Testis (tissue), 5 donors: ENCODE measurements at places on chromosomes 2 and 18.

GRCh38 chr2:36570416-36570815, 27.6 kb downstream of the FEZ2 start:
- DNase-seq, result no peak

- DNase-seq, result no peak
Measured at GRCh38 chr2:200770847-200771246, 40.9 kb upstream of the BZW1 start.

DNA sequence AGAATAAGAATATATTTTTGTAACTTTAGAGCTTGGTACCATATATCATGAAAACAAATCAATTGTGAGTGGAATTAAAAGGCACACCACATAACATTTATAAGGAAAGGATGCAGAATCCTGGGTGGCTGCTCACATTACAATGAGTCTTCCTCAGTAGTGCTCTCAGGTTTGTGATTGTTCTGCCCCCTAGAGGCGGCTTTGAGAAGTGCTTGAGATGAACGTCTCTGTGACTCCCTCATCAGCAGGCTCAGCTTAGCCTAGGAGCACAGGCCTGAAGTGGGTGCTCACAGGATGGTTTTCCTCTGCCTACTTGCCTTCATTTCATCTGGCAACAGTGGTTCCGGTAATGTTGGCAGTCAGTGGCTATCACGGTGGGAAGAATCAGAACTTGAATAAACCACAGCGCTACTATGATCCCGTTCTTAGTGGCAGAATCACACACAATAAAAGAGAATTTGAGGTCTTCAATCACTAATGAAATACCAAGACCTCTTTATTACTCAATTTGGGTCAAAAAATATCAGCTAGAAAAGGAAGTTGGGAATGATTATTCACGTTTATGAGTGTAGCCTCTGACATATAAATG, 38.1 kb upstream of the B4GALT6 start:
- peak; percentile 92 for DNase-seq

- DNase-seq, result no peak
Measured at GRCh38 chr2:218043100-218043499, 26.0 kb upstream of the RUFY4 start.

DNA sequence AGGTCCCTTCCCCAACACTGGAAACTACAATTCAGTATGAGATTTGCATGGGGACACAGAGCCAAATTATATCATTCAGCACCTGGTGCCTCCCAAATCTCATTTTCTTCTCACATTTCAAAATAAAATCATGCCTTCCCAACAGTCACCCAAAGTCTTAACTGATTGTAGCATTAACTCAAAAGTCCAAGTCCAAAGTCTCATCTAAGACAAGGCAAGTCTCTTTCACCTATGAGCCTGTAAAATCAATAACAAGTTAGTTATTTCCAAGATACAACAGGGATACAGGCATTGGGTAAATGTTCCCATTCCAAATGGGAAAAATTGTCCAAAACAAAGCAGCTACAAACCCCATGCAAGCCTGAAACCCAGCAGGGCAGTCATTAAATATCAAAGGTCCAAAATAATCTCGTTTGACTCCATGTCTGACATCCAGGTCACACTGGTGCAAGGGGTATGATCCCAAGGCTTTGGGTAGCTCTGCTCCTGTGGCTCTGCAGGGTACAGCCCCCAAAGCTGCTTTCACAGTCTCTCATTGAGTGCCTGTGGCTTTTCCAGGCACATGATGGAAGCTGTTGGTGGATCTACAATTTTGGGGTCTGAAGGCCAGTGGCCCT, 1370.1 kb upstream of the DDX18 start:
- DNase-seq, result no peak

- DNase-seq, result no peak
Measured at GRCh38 chr18:58350526-58350925, 278.4 kb downstream of the ALPK2 start.

DNA sequence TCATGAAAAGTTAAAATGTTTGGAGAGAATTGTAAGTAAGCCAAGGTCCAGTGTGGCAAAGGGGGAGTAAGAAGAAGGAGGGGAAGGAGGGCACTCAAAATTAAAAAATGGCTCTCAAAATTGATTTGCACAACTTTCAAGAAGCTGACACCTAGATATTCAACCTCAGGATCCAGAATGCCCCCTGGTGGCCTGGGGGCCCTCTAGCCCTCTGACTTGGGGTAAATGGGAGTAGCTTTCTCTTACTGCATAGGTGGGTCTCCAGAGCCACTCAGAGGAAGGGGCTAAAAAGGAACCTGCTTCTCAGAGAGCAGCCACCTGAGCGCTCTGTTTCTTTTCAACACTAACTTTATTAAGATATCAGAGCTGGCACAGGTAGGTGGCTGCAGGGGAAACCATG, 968.5 kb downstream of the BCL11A start:
- peak; percentile 30 for DNase-seq

DNA sequence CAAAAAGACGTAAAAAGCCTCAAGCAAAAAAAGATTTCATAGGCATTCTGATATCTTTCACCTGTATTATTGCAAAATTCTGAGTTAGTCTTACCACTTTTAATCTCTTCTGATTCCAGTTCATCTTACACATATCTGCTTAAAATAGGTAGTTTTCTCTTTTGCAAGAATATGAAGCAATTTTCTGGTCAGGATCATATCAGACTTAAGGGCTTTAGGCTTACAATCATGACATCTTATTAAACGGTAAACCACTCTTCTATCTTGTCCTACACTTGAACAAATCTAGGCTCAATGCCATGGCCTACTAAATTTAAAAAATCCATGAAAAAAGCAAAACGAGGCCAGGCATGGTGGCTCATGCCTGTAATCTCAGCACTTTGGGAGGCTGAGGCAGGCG, 50.1 kb upstream of the GAREM1 start:
- DNase-seq, result no peak

DNA sequence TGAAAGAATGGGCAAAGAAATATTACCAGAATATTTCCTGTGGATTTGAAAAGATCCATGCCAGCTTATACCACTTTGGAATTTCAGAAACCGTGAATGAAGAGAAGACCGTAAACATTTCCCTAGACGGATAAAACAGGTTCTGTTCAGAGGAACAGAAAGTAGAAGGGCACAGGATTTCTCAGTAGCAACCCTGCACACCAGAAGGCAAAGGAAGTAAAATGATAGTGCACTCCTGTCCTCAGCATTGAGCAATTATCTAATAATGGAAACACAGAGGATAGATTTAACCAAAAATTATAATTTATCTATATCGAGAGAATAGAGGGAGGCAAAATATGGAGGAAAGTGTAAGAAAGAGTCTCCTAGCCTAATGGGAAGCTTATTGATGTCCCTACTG, 87.0 kb upstream of the ITGA6 start:
- DNase-seq, result no peak
